K562 (cell line): ENCODE measurements at places on chromosomes 4 and X.

GRCh38 chr4:116880625-116881024, 204.8 kb downstream of the TRAM1L1 start:
- no peak for DNase-seq

GRCh38 chrX:138745196-138745595, 33.7 kb upstream of the FGF13 start:
- peak; percentile 54 for DNase-seq

DNA sequence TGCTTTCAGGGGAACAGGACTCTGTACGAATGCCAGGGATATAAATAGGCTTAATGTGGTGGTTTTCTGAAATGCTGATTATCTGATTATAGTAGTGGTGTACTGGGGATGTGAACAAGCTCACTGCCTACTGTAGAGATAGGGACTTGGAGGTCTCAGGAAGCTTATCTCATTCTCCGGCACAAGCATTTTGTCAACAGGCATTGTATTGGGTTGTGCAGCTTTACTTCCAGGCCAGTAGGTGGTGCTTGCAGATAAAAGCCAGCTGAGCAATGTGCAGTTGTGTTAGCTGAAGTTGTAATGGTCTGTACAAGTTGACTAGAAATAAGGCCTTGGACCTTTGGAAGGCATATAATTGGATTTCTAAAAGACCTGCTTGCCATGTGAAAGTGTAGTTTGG, 49.5 kb upstream of the TMLHE start:
- no peak for DNase-seq

DNA sequence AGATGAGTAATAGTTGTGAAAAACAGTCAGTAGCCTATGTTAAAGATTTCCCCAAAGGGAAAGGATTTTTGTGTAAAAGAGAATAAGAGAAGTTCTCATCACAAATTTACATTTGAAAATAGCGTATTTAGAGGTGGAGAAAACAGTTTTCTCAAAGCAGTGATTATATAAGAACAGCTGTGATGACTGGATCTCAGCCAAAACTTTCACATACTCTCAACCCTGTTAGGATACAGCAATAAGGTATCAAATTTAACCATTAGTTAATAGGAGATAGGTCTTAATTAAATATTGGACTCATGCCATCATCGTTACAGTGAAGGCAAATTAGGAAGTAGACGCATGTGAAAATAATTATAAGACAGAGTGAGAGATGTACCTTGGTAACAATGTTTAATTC, 622.7 kb downstream of the PCDH18 start:
- no peak for DNase-seq

DNA sequence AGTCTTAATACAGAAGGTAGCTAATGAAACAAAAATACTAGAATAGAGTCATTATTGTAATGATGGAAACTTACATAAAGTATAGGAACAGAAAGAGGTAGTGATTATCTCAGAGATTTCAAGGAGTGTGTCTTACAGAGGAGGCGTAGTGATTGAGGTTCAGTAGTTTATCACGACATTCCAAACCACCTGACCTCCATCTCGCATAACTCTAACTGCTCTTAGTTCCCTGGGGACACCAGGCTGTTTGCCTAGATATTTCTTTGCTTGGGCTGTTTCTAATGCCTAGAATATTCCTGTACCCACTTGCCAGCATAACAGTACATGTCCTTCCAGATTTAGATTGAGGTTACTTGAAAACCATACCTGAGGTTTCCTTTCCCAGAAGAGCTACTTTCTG, 29.1 kb downstream of the STAG2 start:
- DNase-seq = no peak

- no peak for DNase-seq
Measured at GRCh38 chrX:153851981-153852380, 21.6 kb upstream of the PDZD4 start.

- DNase-seq = peak; percentile 26
Measured at GRCh38 chrX:53682885-53683555, 3.5 kb downstream of the HUWE1 start.

DNA sequence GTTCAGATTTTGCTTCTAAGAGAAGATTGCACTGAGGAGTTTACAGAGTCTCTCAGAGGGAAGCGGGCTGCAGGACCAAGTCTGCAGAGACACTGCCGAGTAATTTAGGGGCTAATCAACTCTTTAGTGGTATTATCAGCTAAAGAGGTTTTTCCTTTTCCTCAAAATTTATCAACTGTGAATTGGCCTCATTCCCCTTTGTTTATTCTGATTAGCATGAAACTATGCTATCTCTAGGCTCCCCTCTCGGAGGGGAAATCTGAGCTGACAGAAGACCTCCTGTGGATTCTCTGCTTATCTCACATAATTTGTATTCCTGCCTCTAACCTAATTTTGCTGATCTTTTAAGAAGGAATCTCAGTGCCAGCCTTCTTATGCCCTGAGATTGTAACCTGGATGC, 201.0 kb downstream of the DCTD start:
- DNase-seq = no peak

DNA sequence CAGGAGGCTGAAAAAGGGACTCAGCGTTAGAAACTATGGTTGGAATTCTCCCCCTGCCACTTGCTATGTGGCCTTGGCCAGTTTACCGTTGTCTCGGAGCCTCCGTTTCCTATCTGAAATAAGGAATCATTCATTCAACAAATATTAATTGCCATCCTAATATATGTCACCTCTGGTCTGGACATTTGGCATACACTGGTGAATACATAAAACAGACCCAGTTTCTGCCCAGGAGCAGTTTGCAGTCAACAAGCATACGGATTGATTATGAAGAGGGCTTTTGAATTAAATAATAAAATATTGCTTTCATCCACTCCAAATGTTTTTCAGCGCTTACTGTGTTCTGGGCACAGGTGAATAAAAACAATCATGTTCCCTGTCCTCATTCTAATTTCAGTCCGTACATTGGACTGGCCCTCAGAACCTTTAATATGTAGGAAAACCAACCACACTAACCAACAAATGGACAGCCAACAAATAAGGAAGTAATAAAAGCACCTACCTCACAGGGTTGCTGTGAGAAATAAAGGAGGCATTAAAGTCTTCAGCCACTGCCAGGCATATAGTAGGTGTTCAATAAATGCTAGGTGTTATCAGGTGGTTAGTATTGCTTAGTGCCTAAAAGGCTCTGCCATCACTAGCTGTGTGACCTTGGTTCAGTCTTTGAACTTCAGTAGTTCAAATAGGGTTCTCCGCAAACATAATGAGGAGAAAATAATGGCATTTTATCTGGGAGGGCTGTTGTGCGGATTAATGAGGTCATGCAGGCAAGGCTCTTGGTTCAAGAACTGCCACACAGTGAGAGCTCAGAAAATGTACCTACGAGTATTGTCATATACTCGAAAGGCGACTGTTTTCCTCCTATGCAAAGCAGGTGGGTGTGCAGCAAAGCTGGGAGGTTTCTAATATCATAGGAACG, 7.3 kb upstream of the GSX2 start:
- no peak for DNase-seq

DNA sequence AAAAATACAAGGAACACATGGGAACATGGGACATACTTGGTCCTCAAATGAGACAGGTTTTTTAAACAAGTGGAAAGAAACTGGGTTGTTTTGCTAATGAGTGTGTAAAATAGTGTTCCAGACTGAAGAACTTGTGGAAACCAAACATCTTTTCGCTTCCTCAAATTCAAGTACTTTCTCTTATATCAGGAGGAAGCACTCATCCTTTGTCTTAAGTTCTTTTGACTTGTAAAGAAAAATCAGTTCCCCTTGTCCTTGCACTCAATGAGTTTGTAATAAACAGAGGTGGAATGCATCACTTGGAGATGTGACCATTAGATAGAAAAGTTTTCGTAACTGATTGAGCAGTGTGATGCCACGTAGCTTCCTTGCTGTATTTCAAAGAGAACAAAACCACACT, 101.1 kb downstream of the PHOX2B start:
- no peak for DNase-seq

GRCh38 chr4:76974150-76974549, 24.6 kb downstream of the SEPTIN11 start:
- DNase-seq = no peak

- no peak for DNase-seq
Measured at GRCh38 chr4:161762796-161763195, 401.0 kb downstream of the FSTL5 start.

DNA sequence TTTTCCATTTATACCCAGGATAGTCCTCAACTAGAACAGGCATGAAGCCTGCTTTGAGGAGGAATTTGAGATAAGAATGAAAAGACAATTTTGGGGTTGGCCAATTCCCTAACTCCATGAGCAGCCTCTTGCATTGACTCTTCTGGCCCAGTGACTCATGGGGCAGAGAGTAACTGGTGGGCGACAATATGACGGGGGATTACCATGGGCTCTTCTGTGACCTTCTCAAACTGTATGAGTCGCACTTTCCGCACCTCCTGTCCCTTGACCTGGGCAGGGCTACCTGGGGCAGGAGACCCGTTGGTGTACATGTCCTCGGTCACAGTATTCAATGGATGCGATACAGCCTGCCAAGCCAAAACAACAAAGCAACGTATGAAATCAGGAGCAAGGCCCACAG, 13.3 kb downstream of the MPP1 start:
- DNase-seq = no peak

DNA sequence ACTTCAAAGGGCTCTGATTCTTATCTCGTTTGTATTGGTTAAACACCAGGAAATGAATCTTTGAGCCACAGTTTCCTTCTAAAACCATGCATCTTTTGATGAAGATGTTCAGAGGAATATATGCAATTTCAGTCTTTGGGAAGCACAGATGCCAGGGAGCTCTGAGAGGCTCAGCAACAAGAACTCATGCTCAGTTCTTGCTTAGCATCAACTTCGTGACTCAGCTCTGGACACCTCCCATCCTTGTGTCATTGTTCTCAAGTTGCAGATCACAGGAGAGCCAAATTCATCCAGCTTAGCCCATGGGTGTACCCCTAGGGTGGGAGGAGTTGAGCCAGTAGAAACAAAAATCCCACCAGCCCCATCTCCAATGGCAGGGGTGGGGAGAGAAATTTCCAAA, 219.6 kb upstream of the MAOA start:
- DNase-seq = no peak

- DNase-seq = no peak
Measured at GRCh38 chrX:24079411-24079810, 24.7 kb downstream of the EIF2S3 start.

DNA sequence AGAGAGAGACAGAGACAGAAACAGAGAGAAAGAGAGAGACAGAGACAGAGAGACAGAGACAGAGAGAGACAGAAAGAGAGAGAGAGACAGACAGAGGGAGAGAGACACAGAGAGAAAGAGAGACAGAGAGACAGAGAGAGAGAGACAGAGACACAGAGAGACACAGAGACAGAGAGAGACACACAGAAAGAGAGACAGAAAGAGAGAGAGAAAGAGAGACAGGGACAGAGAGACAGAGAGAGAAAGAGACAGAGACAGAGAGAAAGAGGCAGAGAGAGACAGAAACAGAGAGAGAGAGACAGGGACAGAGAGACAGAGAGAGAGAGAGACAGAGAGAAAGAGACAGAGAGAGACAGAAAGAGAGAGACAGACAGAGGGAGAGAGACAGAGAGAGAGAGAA, 52.9 kb downstream of the CRLF2 start:
- DNase-seq = no peak

GRCh38 chr4:169266661-169267060, 4.1 kb downstream of the SH3RF1 start:
- DNase-seq = no peak

DNA sequence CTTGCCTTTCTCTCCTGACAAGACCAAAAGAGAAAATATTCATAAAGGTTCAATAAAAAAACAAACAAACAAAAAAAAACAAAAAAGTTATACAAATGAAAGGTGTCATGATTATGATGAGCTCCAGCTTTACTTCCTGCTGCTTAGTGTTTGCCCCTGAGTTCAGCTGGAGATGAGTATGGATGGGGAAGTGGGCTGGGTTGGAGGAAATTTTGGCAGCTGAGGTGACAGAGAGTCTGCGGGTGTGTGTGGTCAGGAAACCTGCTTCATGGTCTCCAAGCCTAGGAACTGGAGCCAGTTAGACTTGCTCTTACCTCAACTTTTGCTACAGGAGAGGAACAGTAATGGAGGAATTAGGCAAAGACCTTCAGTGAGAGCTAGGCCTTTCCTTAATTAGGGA, 4.3 kb upstream of the CYSLTR1 start:
- DNase-seq = no peak

DNA sequence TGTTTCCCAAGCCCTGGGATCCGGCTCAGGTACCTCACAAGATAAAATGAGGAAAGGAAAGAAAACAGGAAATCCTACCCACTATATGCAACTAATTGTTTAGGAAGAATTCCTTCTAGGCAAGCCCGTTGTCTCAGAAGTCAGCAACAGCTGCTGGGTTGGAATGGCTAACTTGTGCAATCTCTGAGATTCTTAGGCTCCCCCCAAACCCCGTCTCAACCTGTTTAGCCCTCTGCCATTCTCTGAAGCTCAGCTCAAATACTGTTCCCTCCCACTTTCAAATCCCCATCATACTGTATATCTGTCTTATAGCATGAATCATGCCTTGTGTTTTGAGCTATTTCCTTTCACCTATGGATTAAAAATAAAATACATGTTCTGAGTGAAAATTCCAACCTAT, 28.9 kb downstream of the STARD8 start:
- no peak for DNase-seq

- DNase-seq = no peak
Measured at GRCh38 chr4:53453385-53453784, 75.9 kb downstream of the FIP1L1 start.

- DNase-seq = no peak
Measured at GRCh38 chr4:25694466-25694865, 38.8 kb downstream of the SLC34A2 start.

GRCh38 chrX:1778817-1779216, 164.0 kb downstream of the ASMT start:
- DNase-seq = no peak

- peak; percentile 66 for DNase-seq
Measured at GRCh38 chr4:6917461-6918271, 8.0 kb downstream of the TBC1D14 start.

- DNase-seq = no peak
Measured at GRCh38 chr4:8586671-8587468, 5.7 kb upstream of the CPZ start.

DNA sequence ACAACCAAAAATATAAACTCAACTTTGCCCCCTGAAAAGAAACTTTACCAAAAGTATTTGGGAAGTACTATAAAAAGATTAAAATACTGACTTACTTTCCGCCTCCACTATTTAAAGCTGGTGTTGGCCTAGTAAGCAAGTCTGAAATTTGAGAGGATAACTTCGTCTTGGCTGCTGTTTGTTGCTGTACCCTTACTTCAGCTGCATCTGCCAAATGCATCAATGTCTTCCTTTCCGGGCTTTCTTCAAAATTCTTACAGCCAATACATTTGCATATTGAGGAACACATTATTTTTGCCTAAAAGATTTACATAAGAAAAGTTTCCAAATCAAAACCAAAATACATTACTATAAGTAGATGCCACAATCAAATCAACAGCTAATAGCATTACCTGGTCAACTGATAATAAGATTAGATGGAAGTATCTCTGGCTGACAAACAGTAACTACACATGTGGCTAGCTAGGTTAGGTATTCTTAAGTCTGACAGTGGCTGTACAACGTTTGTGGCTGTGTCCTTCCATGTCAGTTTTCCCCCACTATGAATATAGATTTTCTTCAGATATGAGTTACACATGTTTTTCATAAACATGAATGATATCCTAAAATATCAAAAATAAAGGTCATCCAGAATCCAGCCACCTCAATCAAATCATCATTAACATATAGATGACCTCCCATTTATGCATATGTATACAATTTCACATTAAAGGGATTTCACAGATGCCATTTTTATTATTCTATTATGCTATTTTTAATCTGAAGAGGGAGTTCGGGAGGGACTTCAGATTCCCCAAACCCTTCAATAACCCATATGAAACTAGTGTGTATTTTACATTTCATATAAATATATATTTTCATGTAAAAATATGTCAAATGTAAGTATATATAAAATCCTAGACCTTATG, 30.6 kb downstream of the THAP9 start:
- no peak for DNase-seq
